ENCODE measurements at places on chromosomes 12 and 14. TPM values are rescaled to one million over a fixed set of nuclear protein-coding genes. Genes with fewer than 3 reads are reported as not detected.

- peaks cover 4% of the 10 kb centered on the region for H3K36me3 ChIP-seq
- no peak for DNase-seq
- no peaks in the 10 kb centered on the region for H3K27me3 ChIP-seq
- H3K4me1 ChIP-seq, result no peaks in the 10 kb centered on the region
- H3K4me3 ChIP-seq, result no peak overlapping the region
Measured at GRCh38 chr14:73091044-73091443, 32.7 kb downstream of the RBM25 start.

The B3GNT4 gene
- total RNA-seq, result not detected

GRCh38 chr12:49018261-49019119 is at the start of gene PRKAG1:
TSS of gene PRKAG1 (minus strand) at chr12:49018776. CDS start at chr12:49018740, 36 bp downstream.
- peak within 1 kb of the TSS; percentile 86 for H3K27ac ChIP-seq
- no peaks in the 10 kb centered on the region for H3K36me3 ChIP-seq
- no peaks in the 10 kb centered on the region for H3K27me3 ChIP-seq

GRCh38 chr14:42729681-42730080 is 1123.0 kb downstream of the LRFN5 start:
- no peak for DNase-seq
- no peaks in the 10 kb centered on the region for H3K4me1 ChIP-seq
- no peaks in the 10 kb centered on the region for H3K36me3 ChIP-seq
- no peak overlapping the region for H3K27ac ChIP-seq
- H3K4me3 ChIP-seq, result no peak overlapping the region

GRCh38 chr12:55930771-55931316 is at the start of gene DGKA:
TSS of gene DGKA (plus strand) at chr12:55931162. CDS start at chr12:55936504, 5,342 bp downstream.
- no peaks in the 10 kb centered on the region for H3K27me3 ChIP-seq
- peak; percentile 81 for DNase-seq
- H3K4me3 ChIP-seq, result peak within 1 kb of the TSS; percentile 99
- peak within 1 kb of the TSS; percentile 90 for H3K27ac ChIP-seq
- H3K4me1 ChIP-seq, result peaks cover 55% of the 10 kb centered on the region

GRCh38 chr12:16112130-16112529 is 165.4 kb downstream of the SLC15A5 start:
- no peak overlapping the region for H3K27ac ChIP-seq
- H3K27me3 ChIP-seq, result no peaks in the 10 kb centered on the region
- DNase-seq, result no peak
- no peaks in the 10 kb centered on the region for H3K36me3 ChIP-seq
- H3K4me1 ChIP-seq, result no peaks in the 10 kb centered on the region

The C3AR1 gene
- 6.2 TPM for total RNA-seq

The POTEG gene
- not detected for total RNA-seq

The INHBC gene
- not detected for total RNA-seq

DNA sequence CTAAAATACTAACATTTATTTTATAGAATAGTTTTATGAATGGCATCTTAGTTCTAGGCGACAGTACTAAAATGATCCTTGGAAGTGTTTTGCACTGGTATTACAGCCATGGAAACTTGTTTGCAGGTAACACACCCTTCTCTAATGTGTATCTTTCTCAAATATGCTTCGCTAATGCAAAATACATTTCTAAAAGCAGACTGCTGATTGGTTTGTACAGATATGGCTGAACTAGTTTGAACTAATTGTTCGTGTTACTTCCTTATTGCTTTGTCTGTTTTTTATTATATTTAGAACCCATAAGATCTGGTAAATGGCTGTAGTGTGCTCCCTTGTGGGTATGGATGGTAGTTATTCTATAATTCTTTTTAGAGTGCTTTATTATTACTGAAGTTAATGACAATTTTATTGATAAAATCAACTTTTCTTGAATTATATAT is 53.0 kb downstream of the ATF7IP start:
- H3K4me3 ChIP-seq, result peak overlapping the region; percentile 15
- peak; percentile 53 for DNase-seq
- H3K36me3 ChIP-seq, result peaks cover 4% of the 10 kb centered on the region

DNA sequence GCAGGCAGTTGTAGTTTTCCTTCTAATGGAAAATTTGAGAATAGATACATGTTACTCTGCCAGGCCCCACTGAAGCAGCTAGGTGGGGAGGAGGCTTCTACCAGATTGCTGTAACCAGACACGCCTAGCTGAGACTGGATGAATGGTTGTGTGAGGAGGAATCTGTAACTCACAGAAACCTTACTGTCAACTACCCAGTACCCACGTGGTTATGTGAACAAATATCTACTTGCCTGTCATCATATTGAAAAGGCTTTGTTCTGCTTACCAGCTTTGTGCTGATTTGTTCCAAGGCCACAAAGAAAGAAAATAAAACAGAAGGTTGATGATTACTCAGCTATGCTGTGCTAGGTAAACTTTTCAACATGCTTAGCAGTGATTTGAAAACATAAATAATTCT is 167.2 kb downstream of the CAPZA3 start:
- no peaks in the 10 kb centered on the region for H3K27me3 ChIP-seq
- H3K27ac ChIP-seq, result no peak overlapping the region
- H3K4me1 ChIP-seq, result no peaks in the 10 kb centered on the region
- DNase-seq, result no peak
- H3K4me3 ChIP-seq, result no peak overlapping the region
